ENCODE measurements at places on chromosomes 3 and 15.

DNA sequence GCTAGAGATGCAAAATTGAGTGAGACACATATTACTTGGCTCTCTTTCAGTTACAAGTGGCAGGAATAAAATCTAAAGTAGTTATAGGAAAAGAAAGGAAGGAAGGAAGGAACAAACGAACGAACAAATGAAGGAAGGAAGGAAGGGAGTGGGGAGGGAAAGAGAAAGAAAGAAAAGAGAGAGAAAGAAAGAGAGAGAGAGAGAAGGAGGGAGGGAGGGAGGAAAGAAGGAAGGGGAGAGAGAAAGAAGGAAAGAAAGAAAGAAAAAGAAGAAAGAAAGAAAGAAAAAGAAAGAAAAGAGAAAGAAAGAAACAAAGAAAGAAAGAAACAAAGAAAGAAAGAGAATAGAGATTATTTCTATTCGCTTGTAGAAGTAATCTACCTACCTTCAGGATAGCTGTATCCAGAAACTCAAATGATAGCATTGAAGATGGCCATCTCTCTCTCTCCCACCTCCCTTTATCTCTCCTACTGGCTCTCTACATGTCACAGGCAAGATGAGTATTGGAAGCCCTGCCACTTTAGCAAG lies 229.7 kb upstream of the TLE3 start:
- DNase-seq = no peak

DNA sequence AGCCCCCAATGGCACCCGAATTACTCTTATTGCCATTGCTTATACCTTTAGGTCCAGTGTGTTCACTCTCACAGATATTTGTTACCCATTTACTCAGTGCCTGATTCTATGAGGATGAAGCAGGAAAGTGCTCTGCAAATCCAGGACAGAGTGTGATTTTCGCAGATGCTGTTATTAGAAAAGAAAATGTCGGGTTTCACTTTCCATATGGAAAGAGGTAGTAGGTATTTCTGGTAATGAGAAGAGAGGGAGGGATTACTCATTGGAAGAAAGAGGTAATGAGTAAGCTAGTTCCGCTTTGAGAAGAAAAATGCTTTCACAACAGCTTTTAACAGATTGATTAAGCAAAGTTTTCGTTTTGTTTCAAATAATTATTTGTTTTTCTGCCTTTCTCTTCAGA lies 336.3 kb upstream of the CFAP20DC start:
- DNase-seq = no peak

DNA sequence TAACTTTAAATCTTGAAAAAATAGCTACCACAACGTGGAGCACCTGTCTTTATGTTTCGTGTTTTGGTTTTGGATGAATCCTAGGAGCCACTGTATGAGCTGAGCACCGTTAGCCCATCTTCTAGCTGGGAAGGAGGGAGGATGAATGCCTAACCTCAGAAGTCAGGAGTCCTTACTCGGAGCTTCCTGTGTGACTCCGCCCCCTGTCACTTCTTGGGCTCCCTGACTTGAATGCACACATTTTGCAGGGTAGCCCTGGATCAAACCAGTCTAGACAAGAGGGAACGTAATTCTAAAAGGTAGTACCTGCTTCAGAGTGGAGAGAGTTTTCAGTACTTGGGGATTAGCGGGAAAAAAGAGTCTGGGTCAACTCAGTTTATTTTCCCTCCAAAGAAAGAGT lies 5.3 kb downstream of the GABRA5 start:
- no peak for DNase-seq

DNA sequence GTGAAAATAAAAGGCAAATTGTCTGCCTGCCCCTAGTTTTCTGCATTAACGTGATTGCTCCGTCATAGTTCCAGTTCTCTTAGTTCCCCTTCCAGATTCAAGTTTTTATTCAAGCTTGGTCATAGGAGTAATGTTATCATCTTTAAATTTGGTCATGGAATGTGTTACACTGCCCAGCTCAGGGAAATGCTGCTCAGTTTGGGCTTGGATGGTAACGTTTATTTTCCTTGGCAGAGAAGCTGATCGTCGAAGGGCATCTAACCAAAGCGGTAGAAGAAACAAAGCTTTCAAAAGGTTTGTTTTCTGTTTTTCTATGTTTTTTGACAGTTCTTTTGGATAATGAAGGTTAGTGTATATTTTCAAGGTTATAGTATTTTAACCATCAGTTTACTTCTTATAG lies 118.4 kb upstream of the FLNB start:
- no peak for DNase-seq

- no peak for DNase-seq
Measured at GRCh38 chr3:25007974-25008658, 419.9 kb upstream of the RARB start.

- DNase-seq = no peak
Measured at GRCh38 chr3:30904996-30905395, 10.5 kb upstream of the GADL1 start.

DNA sequence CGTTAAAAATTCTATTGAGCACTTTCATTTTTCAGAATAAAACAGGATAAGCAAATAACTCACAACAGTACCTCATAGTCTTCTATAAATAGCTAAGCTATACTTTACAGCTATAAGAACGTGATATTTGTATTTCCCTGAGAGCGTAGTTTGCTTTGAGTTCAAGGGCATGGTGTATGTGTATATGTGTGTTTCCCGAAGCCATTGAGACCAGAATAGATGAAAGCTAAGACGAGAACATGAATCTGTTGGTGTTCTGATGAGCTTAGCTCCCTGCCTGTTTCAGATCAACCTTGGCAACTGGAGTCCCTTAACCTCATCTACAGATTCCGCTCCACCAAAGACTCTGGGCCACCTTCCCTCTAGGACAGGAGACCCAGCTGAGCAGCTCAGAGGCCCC lies 59.5 kb upstream of the MCF2L2 start:
- DNase-seq = no peak
